ENCODE measurements at places on chromosomes 3 and 15.

DNA sequence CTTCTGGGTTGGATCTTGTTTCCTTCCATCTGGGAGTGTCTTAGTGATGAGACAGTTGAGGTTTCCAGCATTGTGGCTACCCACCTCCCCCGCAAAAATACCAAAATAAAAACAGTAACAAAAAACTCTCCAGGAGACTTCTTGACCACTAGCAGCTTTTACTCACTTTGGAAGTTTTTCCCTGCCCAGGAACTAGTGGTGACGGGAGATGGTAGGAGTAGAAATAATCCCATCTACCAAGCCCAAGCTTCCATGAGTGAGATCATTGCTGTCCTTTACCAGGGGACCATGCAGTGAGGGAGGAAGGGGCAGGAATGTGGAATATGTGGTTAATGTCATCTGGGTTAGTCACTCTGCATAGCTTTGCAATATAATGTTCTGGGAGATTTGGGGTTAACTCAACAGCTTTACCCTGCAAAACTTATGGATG is 187.7 kb downstream of the ITPR1 start:
- no peak for DNase-seq

DNA sequence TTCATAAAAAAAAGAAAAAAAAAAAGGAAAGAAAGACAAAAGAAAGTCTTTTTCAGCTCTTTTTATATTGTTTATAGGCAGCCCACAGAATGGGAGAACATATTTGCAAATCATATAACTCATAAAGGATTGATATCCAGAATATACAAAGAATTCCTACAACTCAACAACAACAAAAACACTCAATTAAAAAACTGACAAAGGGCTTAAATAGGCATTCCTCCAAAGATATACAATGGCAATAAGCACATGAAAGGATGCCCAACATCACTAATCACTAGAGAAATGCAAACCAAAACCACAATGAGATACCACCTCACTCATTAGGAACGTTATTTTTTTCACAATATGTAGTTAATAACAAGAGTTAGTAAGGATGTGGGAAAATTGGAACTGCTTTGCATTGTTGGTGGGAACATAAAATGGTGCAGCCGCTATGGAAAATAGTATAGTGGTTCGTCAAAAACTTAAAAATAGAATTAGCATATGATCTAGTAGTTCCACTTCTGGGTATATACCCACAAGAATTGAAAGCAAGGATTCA is 54.2 kb upstream of the CMTM8 start:
- DNase-seq: no peak

DNA sequence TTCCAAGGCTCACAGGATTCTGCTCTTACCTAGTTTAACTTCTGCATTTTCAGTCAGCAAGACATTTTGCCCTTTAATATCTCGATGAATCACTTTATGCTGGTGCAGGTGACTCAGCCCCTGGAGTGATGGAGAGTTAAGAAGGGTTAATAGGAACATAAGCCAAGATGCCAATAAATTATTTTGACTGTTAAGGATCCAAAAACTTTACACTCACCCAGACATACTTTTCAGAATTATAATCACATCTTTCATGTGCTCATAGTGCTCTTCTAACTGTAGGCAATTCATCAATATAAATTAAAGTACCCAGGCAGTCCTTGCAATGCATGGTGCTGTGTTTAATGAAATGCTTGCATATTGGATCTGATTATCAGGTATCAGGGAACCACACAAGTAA is 164.1 kb upstream of the SLC2A2 start:
- no peak for DNase-seq

DNA sequence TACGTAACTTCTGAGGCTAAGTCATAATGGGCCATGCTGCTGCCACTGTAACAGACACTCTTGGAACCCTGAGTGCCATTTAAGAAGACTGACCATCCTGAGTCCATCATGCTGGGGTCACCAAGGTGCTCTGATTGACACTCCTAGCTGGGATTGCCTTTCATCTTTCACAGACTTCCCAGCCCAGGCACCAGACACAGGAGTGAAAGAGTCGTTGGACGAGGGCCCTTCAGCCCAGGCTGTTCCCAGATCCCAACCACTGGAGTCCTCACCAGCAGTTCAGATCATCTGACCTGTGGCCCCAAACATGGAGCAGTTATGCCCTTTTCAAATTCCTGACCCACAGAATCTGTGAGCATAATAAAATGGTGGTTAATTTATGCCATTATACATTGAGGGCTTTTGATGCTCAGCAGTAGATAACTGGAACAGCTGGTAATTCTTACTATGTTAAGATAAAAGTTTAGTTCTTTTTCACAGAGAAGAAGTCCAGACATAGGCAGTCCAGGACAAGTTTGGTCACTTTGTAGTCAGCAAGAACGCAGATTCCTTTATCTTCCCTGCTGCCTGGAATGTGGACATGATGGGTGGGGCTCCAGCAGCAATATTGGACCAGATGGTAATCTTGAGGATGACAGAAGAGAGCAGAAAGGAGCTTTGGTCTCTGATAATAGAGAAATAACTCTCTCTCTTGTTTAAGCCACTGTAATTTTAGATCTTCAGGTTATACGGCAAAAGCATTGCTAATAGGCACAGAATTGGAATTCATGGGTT is 7.3 kb upstream of the EHD4 start:
- no peak for DNase-seq

GRCh38 chr3:122100591-122101463 is 45.7 kb downstream of the CD86 start:
- DNase-seq: no peak

DNA sequence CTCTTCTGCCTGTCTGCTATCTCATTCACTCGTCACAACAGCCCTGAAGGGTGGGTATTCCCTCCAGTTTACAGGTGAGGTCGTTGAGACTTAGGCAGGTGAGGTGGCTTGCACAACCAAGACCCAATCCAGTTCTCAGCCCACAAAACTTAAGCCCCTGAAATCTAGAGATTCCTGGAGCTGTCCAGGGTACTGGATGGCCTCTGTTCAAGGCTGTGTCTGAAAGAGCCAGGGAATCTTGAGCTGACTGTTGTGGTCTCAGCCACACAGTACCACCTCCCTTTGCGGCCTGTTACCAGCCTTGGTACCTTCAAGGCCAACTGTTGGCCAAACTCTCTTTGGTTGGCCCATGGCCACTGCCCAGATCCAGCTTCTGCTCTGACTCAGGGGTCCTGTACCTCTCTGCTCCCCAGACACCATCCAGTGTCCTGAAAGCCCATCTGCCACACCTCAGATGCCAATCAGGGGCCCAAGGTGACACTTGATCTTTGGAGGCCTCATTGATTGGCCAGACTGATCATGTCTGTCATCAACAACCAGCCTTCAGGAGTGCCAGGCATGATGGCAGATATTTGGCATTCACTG is 10.9 kb upstream of the FAM107A start:
- no peak for DNase-seq
